ENCODE measurements at places on chromosomes 12 and 14.

DNA sequence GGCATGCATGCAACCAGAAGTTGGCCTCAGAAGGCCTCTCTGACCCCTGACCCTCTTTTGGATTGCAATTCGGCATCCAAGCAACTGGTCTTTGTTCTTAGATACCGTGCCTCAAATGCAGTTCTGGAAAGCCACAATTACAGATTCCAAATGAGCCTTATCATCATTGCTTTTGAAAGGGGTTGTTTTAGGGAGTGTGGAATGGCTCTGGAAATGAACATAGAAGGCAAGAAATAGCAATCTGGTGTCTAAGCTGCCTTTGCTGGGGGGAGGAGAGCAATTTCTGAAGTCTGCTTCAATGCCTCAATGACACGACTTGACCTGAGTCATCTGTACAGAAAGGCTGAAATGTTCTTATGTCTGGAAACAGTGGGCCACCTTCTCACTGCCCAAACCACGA lies 250.1 kb downstream of the NUAK1 start:
- no peak for DNase-seq

DNA sequence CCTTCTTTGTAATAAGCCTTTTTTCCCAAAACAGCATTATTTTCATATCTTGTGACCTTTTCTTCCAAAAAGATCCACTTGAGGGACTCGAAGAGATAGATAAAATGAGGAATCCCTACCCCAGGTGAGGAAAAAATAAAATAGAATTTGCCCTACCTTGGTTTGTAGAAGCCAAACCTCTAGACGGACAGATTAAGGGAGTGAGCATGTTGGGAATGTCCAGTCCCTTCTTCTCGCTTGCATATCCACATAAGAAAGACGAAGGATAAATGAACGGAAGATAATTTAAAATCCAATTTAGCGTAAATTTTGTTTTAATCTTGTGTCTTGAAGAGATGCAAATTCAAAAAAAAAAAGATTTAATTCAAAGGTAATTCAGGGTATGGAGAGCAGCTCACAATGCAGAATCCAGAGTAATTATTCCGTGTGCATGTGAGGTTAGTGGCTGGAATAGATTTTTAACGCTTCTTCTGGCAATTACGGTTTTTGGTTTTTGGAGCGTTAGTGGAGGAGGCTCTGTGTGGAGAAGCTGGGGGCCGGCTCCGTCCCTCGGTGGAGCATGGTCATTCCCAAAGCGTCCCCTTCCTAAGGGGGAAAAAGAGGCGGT lies 1.5 kb downstream of the GRIN2B start:
- no peak for DNase-seq

- DNase-seq: no peak
These were observed 19.8 kb downstream of the XRCC3 start for GRCh38 chr14:103695296-103696069.

GRCh38 chr14:98290596-98290995 lies 981.4 kb downstream of the BCL11B start:
- no peak for DNase-seq

- no peak for DNase-seq
These were observed 397.3 kb downstream of the ZFP36L1 start for GRCh38 chr14:68395604-68396003.

- DNase-seq: peak; percentile 50
These were observed 25.9 kb upstream of the LGALS3 start for GRCh38 chr14:55103005-55103640.

- DNase-seq: no peak
These were observed 75.7 kb downstream of the SSPN start for GRCh38 chr12:26271024-26271423.

DNA sequence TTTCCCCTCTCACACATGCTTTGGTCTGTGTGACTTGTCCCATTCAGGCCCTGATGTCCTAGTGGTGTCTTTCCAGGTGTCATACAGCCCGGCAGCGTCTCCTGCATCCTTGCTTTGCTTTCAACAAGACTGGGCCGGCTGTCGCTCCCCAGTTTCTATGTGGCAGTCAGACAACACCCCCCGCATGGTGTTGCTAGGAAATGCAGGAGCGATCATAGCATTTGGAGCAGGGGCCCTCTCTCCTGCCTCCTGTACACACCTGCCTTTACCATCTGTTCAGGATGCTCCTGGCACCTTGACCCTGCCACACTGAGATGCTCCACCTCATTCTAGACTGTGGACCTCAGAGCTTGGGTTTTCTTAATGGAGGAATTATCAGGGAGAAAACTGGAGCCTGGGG lies 29.5 kb downstream of the CACNA1C start:
- DNase-seq: no peak

- no peak for DNase-seq
These were observed 116.8 kb downstream of the SCARB1 start for GRCh38 chr12:124746649-124747425.

- no peak for DNase-seq
These were observed 528.4 kb upstream of the LMO3 start for GRCh38 chr12:17134315-17134714.

DNA sequence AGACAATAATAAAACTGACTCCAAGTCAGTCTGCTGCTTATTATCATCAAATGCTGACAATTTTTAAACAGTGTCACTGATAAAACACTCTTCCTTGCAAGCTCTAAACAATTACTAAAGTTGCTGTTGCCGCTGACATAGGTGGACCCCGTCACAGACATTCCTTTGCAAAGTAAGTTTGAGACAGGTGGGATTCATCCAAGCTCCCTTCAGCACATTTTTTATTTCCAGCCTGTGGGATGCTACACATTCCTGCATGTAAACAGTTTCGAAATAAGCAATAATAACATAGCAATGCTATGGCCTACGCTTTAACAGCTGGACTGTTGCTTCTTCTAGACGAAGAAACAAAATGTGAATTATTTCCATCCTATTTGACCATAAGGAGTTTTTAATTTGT lies 85.4 kb upstream of the HIF1A start:
- no peak for DNase-seq

- no peak for DNase-seq
These were observed 4.8 kb downstream of the ARHGAP9 start for GRCh38 chr12:57474862-57475261.

- DNase-seq: no peak
These were observed 8.3 kb downstream of the PXN start for GRCh38 chr12:120257041-120257821.

DNA sequence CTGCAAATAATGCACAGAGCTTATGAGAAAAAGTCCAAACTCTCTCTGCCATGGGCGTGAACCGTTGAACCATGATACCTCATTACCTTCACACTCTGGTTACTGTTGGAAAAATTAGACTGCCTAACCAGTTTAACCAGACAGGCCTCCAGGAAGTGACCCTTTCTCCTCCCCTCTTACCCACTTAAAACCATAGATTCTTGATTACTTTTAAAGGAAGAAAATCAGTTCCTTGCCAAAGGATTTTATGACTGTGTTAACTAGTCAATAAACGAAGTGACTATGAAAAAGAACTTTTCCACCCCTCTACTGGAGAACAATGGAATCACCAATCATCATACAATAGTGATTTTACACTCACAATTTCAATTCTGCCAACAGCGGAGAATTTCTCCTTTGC lies 254.0 kb upstream of the ATP2B1 start:
- no peak for DNase-seq

DNA sequence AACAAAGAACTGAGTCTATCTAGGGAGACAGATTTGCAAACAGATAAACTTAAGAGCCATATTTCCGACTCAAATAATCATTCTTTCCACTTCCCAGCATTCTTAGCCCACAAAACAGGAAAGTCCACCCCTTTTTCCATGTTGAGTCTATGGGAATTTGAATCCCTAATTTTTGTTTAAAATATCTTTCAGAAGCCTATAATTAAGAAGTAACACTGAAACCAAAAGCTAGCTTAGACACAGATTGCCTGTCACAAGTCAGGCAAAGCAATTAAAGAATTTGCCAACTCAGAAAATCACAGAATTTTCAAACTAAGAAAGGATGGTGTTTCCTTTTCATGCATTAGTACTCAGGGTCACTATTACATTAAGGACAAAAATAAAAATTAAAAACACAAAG lies 17.0 kb downstream of the ATP2B1 start:
- DNase-seq: no peak

DNA sequence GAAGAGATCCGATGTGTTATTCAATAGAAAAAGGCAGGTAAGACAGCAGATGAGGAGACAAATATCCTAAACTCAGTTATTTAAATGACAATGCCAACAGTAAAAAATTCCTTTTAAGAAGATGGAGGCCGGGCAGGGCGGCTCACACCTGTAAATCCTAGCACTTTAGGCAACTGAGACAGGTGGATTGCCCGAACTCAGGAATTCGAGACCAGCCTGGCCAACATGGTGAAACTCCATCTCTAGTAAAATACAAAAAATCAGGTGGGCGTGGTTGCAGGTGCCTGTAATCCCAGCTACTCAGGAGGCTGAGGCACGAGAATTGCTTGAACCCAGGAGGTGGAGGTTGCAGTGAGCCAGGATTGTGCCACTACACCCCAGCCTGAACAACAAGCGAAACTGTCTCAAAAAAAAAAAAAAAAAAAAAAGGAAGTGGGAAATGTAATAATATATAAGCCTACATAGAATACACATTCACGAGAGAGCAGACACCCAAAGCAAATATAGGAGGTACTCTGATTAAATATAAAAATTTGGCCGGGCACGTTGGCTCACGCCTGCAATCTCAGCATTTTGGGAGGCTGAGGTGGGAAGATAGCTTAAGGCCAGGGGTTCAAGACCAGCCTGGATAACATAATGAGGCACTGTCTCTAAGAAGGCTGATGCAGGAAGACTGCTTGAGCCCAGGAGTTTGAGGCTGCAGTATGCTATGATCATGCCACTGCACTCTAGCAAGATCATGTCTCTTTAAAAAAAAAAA lies 19.0 kb downstream of the CORO1C start:
- DNase-seq: no peak

GRCh38 chr12:127270193-127270592 lies 996.8 kb upstream of the TMEM132C start:
- no peak for DNase-seq

DNA sequence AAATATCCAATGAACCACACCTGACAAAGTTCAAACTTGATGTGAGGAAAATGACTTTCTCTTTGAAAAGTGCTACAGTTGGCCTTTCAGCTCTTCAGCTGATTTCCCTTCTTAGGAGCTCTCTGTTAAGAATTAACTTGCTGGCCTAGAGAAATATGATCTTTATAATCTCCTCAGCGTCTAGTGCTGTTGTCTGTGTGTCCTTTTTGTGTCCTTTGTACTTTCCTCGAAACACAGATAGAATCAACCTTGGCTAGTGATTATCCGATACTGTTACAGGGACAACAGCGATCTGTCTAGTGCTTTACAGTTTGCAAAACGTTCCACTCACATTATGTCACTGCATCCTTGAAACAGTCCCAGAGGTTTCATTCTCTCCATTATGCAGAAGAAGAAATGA lies 162.8 kb upstream of the RMST start:
- no peak for DNase-seq

DNA sequence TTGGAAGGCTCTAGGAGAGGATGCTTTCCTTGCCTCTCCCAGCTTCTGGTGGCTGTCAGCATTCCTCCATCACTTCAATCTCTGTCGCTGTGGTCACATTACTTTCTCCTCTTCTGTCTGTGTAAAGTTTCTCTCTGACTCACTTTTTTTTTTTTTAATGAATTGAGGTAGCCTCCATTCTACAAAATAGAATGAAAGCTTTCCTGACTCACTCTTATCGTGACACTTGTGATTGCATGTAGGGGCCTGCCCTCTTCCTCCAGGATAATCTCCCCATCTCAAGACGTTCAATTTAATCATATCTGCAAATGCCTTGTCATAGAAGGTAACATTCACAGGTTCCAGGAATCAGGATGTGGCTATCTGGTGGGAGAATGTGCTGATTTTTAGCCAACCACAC lies 153.5 kb upstream of the HMGA2 start:
- no peak for DNase-seq

GRCh38 chr12:8689681-8690080 lies 8.1 kb upstream of the RIMKLB start:
- no peak for DNase-seq

DNA sequence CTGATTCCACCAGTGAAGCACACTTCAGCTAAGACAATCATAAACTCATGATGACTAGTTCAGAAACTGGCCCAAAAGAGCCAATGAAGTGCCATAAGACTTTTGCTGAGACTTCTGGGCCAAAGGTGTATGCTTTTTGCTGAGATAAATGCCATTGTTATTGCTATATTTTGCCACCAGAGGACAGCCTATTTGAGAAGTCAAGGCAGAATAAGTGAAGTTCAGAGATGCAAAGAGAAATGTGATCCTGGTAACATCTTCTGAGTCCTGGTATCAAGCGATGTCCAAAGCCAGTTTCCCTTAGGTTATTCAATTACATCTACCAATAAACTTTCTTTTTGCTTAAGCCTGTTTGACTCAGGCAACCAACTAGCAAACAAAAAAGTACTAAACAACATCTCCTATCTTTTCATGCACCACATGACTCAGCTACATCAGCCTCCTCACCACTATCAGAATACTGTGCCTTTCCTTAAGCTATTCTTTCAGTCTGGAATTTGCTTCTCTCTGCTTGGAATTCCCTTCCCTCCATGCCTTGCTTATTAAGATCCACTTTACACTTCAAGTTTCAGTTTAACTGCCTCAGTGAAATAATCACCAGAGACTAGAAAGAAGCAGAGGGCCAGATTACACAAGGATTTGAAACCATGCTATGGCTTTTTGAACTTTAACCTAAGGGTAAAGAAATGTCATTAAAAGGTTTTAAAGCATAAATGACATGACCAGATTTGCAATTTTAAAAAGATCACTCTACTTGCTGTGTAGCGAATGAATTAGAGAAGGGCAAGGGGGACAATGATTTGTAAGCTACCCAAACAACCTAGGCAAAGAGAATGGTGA lies 14.0 kb downstream of the CRY1 start:
- no peak for DNase-seq

GRCh38 chr14:24147761-24148428 lies 597 bp downstream of the RNF31 start:
- no peak for DNase-seq

DNA sequence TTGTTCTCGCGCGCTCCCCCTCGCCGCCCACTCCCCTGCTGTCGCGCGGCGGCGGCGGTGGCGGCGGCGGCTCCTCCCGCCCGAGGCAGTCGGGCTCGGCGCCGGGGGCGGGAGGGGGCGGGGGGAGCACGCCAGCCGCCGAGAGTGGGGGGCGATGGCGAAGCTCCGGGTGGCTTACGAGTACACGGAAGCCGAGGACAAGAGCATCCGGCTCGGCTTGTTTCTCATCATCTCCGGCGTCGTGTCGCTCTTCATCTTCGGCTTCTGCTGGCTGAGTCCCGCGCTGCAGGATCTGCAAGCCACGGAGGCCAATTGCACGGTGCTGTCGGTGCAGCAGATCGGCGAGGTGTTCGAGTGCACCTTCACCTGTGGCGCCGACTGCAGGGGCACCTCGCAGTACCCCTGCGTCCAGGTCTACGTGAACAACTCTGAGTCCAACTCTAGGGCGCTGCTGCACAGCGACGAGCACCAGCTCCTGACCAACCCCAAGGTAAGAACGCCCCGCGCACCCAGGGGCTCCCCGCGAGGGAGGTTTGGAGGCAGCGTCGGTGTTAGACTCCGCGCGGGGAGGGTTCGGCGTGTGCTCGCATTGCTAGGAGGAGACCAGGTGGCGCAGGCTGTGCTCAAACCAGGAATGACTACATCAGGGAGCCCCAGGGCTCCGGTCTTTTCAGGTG lies 629 bp downstream of the KCNMB4 start:
- DNase-seq: peak; percentile 42

- no peak for DNase-seq
These were observed 101.4 kb downstream of the FOXA1 start for GRCh38 chr14:37493606-37494005.

- DNase-seq: no peak
These were observed 26.7 kb downstream of the C14orf132 start for GRCh38 chr14:96065661-96066459.

Measured in activated T-helper 9 cell treated with anti-CD3 and anti-CD28 coated beads, Interleukin-2, amount 50 U/mL, for 16 hours (primary cell).